Mesothelial cell of epicardium (in vitro differentiated cells): ENCODE measurements at places on chromosomes 11 and 22.

DNA sequence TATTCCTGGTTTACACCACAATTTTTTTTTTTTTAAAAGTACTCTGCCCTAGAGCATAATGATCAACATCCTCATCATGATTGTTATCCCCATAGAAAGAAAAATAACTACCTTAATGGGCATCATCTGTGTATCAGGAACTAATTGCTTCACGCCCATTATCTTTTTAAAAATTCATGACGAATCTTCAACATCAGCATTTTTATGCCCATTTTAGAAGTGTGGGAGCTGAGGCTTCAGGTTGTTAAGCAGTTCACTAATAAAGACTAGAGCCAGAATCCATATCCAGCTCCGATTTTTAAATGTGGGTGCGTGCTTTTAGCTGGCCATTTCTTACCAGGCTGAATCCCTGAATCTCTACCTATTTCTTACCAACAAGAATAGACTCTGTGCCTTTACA, 92.9 kb upstream of the KCNA4 start:
- DNase-seq = no peak

DNA sequence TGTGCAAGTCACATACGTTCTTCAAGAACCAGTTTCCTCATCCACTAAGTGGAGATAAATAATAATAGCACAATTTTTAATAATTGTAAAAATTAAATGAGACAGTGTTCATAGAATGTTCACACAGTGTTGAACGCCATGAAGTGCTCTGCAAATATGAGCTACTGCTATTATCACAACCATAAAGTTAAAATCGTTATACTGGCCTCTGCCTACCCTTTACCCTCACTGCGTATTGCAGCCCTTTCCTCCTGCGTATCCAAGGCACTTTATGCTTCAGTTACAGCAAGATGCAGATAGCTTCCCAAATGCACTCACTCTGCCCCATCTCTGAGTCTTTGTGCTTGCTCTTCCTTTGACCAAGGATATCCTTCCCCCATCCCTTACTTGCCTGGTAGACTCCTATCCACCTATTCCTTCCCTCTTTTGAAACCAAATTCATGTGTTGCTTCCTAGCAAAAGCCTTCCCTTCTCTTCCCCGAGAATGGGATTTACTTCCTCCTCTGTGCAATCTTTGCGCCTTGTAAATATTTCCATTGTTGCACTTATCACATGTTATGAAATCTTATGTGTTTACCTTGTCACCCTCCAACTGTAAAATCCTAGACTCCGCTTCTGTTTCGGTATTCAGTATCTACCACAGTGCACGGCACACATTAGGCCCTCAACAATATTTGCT, 196.9 kb downstream of the ADAMTS15 start:
- DNase-seq = no peak

- DNase-seq = no peak
Measured at GRCh38 chr22:49979587-49980264, 19.2 kb downstream of the PIM3 start.

DNA sequence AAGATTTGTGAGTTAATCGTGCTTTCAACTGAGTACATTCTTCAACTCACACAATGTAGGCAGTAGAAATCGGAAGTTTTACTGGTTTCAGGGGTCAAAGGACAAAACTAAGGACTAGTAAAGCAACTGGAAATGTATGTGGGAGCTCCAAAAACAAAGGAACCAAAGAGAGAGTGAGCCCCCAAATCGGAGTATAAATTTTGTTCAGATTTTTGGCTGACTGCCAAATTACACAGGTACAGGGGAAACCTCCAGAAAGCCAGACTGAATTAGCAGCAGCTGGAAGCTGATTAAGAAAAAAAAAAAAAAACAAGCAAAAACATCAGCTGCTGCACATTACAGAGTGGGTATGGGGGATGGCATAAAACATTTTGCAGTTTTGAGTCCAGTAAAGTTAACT, 75.2 kb upstream of the GNAZ start:
- DNase-seq = no peak

DNA sequence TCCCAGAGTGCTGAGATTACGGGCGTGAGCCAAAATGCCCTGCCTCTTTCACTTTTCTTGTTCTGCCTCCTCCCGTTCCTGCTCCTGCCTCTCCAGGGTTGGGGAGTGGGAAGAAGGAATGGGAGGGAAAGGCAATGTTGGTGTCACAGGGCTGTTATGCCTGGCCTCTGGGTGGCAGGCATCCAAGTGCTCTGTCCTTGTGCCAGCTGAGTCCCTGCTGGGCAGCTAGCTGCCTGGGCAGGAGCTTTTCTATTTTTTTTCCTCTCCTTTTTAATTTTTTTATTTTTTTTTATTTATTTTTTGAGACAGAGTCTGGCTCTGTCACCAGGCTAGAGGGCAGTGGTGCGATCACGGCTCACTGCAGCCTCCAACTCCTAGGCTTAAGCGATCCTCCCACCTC, 4.1 kb upstream of the SAC3D1 start:
- DNase-seq = no peak

- no peak for DNase-seq
Measured at GRCh38 chr11:123233280-123233974, 38.4 kb upstream of the CLMP start.

- DNase-seq = no peak
Measured at GRCh38 chr11:19105011-19105410, 12.0 kb upstream of the ZDHHC13 start.

DNA sequence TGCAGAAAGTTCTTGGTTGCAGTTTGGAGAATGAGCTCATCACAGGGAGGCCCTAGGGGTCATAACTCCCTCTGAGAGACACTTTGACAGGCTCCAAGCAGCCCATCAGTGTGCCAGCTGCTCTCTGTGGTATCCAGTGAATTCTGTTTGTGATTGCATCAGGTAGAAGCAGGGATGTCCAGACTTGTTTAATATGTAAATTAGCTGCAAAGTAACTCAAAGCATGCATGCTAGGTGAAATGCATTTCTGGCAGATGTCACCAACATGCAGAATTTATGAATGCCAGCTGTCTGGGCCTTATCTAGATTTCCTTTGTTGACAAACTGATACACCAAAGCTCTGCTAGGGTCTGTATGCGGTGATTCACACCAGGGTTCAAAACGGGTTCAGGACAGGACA, 123.6 kb upstream of the MTNR1B start:
- DNase-seq = no peak

DNA sequence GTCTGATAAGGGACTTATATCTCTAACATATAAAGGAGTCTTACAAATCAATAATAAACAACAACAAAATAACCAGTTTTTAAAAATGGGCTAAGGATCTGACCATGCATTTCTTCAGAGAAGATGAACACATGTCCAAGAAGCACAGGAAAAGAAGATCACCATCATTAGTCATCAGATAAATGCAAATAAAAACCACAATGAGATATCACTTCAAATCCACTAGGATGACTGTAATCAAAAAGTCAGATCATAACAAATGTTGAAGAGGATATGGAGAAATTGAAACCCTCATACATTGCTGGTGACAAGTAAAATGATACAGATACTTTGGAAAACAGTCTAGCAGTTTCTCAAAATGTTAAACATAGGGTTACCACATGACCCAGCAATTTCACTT, 61.2 kb upstream of the MYOD1 start:
- DNase-seq = no peak

- no peak for DNase-seq
Measured at GRCh38 chr11:27497284-27497866, 9.2 kb downstream of the LIN7C start.

- DNase-seq = peak; percentile 48
Measured at GRCh38 chr11:133821776-133822175, 23.5 kb downstream of the SPATA19 start.

- no peak for DNase-seq
Measured at GRCh38 chr11:117428186-117428855, 100.7 kb downstream of the CEP164 start.

- no peak for DNase-seq
Measured at GRCh38 chr11:43393765-43394355, 35.1 kb downstream of the TTC17 start.

DNA sequence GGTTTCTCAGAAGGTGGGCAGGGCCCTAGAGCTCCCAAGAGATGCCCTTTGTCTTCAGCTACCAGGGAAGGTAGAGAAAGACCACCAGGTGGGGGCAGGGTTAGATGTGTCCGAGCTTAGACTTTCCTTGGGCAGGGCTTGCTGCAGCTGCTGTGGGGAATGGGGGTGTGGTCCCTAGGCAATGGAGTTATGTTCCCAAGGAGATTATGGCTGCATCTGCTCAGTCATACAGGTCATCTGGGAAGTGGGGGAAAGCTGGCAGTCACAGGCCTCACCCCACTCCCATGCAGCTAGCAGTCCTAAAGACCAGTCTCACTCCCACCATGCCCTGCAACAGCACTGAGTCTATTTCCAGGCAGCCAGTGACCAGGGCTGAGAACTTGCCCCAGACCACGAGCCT, 29.5 kb downstream of the MMP27 start:
- DNase-seq = no peak

DNA sequence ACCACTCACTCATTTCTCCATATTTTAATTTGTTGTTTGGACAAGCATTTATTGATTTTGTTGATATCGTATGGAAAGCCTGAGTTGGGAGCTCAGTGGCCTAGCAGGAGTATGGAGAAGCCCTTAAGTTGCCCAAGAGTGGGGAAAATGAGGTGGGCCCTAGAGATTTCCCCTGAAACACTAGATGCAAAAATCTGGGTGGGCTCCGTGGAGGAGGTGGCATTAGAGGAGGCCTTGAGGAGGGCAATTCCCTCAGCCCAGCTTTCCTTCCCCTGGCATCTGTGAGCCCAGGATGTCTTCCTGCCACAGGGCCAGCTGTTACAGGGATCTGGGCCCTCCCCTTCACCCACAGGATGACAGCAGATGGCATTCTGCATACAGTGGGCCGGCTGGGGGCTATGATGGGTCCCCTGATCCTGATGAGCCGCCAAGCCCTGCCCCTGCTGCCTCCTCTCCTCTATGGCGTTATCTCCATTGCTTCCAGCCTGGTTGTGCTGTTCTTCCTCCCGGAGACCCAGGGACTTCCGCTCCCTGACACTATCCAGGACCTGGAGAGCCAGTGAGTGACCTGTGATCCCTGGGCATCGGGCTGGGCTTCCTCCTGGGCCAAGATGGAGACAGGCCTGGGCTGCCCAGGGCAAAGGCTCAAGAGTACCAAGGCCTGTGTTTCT, 21.6 kb upstream of the SLC22A12 start:
- no peak for DNase-seq

GRCh38 chr11:118639899-118640298, 32.5 kb downstream of the PHLDB1 start:
- no peak for DNase-seq

DNA sequence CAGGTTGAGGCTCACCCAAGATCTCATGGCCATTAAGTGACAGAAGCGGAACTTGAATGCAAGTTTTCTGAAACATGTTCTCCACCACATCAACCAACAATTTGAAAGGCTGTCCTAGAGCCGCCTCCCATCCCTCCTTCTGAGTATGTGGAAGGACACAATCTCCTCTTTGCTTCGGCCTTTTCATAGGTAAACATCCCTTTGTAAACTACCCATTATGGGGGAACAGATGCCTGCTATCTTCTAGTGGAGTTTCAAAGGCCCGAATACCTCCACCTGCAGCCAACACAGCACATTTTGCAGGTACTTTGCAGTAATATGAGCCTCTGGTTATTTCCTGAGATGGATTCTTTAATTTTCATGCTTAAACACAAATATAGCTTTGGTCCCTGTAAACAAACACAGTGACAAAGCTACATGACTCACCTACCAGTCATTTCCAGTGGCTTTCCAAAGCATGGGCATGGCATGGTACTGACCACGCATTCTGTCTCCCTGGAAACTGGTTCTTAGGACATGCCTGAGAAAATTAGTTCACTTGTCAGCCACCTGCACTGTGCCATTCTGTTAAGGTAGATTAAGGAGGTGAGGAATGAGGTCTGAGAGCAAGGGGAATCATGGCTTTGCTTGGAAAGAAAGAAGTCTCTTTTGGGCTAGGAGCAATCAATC, 60.2 kb downstream of the EHF start:
- no peak for DNase-seq

DNA sequence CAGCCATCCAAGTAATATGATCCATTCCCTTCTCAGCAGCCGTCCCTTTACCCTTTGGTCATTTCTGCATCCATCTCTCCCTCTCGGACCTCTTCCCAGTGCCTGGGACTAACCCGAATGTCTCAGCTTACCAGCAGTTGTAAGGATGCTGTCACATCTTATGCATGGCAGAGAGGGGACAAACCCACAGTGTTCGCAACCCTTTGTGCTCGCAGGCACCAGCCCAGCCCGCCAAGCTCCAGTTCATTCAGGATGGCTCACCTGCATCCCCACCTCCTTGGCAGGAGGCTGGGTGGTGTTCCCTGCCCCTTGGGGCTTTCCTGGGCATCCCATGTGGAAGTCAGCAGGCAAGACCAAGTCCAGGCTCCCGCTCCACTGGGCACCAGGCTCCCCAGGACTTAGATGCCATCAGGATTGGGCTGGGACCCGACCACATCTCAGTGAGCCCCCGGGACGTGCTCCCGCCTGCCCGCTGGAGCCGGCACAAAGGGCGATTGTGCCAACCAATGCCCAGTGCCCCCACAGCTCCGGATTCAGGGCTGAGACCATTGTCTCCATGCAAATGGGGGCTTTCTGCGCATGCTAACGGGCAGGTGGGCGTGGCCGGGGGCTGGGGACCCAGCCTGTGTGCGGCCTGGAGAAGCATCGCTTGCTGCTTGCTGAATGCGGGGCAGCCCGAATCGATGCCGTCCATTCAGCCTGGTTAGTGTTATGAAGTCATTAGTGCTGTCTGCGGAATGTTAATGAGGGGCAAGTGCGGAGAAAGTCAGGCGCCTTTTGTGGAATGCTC, 108.6 kb downstream of the KCNQ1OT1 start:
- DNase-seq = peak; percentile 12

DNA sequence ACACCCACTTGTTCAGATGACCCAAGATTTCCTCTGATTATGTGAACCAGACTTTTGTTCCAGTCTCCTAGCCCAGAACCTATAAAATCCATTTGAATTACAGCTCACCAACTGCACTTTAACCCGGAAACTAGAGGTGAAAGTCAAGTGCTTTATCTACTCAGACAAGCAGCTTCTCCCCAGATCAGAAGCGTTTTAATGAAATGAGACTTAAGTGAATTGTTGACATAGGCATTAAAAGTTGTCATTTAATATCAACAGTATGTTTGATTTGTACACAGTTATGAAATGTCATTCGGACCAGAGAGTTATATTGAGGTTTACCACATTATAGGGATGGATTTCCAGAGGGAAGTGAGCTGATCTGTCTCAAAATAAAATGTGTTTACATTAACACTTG, 52.0 kb downstream of the CADM1 start:
- no peak for DNase-seq

DNA sequence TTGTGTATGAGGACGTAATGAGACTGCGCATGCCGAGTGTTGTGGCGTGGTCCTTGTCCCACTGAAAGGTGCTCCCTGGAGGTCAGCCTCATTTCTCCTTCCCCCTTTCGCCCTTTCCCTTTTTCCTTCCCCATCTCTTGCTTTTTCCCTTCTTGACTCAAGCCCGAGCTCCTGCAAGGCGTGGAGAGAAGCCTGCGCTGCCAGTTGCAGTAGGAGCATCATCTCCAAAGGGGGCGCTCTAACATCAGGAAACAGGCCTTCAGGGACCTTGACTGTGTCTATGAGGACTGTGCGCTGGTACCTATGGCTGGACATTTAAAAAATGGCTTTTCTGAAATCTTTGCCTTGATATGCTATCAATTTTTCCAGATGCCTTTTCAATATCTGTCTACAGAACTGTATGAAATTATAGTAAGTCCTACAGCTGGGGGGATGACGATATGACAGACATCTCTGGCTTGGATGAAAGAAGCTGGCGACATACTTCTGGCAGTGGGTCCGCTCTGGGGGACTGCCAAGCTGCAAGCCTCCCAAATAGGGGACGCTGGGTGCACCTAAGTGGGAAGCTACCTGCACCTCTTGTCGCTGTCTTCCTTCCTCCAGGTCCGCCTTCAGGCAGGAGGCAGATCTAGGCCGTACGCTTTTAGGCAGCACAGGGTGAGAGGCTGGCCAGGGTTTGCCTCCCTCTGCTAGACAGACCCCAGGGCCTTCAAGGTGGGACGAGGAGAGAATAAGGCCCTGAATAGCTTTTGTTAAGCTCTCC, 96.5 kb downstream of the NXPE2 start:
- DNase-seq = peak; percentile 79
